ENCODE measurements at places on chromosomes 11 and 22.

- no peak for DNase-seq
These were observed 575 bp downstream of the DUSP18 start for GRCh38 chr22:30667107-30667493.

DNA sequence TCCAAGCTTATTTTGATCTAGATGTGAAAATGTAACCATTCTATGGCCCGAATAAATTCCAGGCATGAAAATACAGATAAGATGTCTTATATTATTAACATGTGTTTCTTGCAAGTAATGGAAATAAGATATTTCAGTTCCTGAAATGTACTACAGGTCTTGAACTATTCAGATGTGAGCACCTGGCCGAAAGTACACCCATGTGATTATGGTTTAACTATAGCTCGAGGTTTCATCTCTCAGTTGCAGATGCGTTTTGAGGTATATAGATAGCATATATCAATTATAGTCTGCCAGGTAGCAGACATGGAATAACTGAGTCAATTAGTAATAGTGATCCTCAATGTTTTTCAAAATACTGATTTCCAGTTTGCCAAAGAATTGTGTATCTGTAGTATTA, 68.3 kb downstream of the DDIAS start:
- DNase-seq = no peak

DNA sequence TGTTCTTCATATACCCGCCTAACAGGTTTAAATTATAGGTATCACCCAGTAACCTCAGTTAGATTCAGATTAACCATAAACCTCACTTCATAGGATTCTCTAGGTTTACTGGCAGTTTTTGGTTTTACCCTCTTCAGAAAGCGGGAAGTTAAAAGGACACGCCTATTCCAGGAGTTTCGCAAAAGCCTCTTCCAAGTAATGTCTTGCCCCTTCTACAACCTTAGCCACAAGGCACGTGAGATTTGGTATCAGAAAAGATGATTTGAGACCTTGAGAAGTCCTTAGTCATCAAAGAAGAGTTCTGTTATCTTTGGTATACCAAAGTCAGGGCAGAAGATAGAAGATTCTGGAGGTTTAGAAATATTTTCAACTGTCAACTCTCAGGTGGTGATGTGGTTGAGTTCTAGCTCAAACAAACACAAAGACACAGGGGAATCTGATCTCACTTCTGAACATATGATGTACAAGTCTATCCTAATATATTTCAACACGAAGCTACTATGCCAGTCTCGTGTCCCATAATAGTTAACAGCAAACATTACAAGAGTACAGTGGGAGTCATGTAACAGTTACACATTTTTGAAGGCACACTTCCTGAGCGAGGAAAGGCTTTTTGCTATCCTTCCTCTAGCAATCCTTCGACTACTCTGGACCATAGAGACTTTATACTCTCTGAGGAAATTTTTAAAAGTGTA, 103.5 kb downstream of the USP35 start:
- DNase-seq = no peak

- DNase-seq = no peak
These were observed 65.3 kb downstream of the ARFGAP2 start for GRCh38 chr11:47111318-47111804.

DNA sequence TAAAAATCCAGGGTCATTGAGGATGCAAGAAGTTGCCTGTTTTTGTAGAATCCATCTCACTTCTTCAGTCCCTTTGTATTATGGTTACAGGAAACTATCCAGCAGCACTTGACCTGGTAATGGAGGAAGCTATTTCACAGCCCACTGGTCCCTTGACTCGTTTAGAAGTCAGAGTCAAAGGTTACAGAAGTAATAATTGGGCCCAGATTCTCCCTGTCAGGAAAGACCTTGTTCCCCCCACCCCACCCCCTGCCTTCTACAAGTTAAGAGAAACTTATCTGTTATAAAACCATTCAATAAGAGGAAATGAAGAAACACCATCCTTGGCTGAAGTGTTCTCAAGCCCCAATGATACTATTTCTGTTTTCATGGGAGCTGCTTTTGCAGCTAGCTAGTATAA, 65.8 kb downstream of the CSTPP1 start:
- DNase-seq = no peak

GRCh38 chr11:57390535-57390934, at the start of gene PRG2:
TSS of gene PRG2 (minus strand) at chr11:57390650. CDS start at chr11:57389944, 706 bp downstream.
- no peak for DNase-seq

- DNase-seq = no peak
These were observed 416.4 kb downstream of the MIAT start for GRCh38 chr22:27073601-27074425.

DNA sequence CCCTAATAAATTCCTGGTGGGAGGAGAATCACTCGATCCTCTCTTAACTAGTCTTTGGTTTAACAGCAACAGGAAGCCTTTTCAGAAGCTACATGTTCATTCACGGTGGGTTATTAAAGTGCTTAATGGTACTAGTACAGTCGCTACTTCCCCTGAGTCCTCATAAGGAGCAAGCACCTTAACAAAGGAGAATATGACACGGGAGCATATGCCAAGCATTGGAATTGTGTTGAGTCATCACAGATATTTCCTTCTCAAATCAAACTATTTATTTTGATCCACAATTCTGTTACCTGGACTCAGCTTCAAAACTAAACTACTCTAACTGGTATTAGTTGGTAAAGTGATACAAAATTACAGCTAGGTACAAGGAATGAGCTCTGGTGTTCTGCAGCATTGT, 177.5 kb upstream of the CTSC start:
- no peak for DNase-seq

DNA sequence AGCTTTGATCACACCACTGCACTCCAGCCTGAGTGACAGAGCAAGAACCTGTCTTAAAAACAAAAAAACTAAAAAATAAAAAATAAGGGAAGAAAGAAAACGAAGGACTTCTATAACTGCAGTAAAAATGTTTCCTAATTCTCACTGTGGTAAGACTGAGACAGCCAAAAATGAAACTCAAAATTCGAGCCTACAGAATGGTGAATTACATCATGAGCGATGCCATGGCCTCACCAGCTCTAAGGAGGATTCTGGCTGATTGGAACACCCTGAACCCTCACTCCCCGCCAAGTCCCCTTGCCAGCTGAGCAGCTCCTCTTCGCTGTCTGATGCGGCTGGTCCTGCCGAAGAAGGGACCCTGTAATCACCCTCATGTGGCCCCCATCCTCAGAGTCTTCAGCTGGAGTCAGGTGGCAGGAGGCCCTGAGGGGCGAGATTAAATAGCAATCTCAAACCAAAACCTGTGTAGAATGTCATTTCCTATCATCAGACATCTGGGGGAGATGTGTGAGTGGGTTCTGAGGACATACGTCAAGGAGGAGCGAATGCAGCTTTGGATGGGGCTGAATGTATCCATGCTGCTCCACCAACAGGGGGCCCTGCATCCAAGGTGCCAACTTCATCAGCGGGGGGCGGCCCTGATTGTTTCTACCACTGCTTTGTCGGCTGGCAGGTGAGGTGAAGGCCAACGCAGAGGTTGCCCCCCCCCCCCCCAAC, 29.2 kb downstream of the PDGFB start:
- DNase-seq = peak; percentile 71

DNA sequence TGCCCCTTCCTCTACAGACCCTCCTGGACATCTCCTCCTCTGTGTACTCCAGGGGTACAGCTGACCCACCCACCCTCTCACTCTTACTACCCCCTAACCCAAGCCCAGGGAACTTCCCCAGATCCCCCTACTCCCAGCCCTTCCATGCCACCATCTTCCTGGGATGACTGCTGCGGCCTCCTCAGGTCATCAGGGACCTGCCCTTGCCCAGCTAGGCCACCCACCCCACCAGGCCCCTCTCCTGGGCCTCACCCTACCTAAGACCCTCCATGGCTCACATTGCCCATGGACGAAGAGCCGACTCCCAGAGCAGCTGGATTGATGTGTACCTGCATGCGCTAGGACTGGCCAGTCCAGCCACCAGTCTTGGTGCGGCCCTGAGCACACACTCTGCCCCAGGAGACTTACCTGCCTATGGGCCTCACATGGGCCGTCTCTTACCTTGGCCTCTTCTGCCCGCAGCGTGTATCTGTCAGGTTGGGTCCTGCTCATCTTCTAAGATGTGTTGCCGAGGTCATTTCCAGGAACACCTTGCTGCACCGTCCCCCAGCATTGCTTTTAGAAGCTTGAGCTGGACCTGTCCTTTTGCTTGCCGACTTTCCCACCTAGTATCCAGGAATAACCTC, 2.0 kb upstream of the CLDN5 start:
- DNase-seq = peak; percentile 5

- DNase-seq = no peak
These were observed 4.9 kb downstream of the GLYAT start for GRCh38 chr11:58726737-58727414.

- no peak for DNase-seq
These were observed 8.5 kb downstream of the MYRF start for GRCh38 chr11:61760946-61761345.

- no peak for DNase-seq
These were observed 18.9 kb downstream of the TIMP3 start for GRCh38 chr22:32820131-32821119.

GRCh38 chr11:131674051-131674755, 303.8 kb downstream of the NTM start:
- DNase-seq = peak; percentile 75

- DNase-seq = no peak
These were observed 28.3 kb downstream of the SLC1A2 start for GRCh38 chr11:35390737-35391682.

- no peak for DNase-seq
These were observed 1.2 kb downstream of the SLC22A25 start for GRCh38 chr11:63242089-63242781.

- no peak for DNase-seq
These were observed 51.6 kb upstream of the GDPD4 start for GRCh38 chr11:77353131-77353530.

- DNase-seq = no peak
These were observed 62.4 kb upstream of the MYEOV start for GRCh38 chr11:69231466-69232018.

GRCh38 chr11:27820249-27820648, 120.0 kb upstream of the BDNF start:
- DNase-seq = no peak

DNA sequence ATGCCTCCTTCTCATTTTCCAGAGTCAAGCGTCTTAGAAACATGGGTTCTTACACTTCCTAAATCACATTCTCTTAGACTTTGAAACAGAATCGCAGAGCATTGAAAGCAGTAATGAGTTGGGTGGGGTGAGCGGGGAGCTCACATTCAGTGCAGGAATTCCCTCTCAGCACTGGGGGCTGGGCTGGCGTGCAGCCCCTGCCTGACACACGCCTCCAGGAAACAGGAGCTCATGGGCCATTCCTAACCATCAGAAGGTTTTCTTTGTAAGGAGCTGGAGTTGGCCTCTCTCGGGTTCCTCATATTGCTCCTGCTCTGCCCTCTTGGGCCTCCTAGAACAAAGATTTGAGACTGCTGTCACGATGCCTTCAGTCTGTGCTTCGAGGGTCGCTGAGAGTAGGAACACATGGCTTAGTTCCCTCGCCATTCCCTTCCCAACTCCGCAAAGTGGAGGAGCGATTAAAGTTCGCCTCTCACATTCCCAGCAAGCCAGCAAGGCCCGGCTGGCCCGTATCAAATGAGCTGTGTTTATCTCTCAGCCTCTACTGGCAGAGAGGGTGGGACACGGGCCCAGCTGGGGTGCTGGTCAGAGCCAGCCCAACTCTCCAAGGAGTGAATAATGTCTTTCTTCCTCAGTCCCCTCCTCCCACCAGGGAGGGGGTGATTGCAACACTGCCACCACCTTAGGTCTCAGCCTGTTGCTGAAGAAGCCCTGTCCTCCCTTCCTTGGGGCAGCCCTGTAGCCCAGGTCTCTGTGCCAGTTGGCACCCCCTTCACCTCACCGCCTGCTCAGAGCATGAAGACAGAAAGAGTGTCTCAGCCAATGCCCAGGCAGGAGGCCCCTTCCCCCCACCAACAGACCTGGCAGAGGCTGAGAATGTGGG, 10.4 kb downstream of the CHRDL2 start:
- no peak for DNase-seq

GRCh38 chr11:60972182-60973030, 926 bp downstream of the CD6 start:
- DNase-seq = no peak

Data from HEK293T (cell line).